ENCODE measurements at places on chromosomes 11 and 22.

DNA sequence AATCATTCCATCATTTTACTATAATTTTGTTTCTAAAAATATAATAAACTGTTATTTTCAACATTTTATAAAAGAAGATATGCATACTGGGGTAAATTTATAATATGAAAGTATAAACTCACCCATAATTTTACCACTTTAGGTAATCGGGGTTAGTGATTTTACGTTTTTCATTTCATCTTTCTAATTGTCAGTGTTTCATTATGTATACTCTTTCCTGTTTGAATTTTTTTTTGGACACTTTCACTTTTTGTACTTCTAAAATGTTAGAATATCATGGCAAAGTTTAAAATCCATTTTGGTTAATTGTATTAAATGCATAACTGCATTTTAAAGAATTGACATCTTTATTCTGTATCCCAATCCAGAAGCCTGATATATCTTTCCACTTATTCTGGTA lies 115.8 kb downstream of the METTL15 start:
- no peak for DNase-seq

GRCh38 chr11:72520815-72521214 lies 86.5 kb upstream of the CLPB start:
- no peak for DNase-seq

DNA sequence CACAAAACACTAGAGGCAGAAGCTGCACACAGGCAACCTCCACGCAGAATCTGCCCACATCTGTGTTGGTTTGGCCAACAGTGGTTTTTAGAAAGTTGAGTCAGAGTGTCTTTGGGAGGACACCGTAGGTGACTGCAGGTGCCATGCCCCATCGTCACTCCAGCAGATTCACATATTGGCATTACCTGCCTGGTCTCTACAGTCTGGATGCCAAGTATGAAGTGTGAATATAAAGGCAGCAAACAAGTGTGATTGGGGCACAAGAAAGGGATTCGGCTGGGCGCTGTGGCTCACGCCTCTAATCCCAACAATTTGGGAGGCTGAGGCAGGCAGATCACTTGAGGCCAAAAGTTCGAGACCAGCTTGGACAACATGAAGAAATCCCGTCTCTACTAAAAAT lies 11.0 kb upstream of the FXYD2 start:
- DNase-seq: no peak

GRCh38 chr22:17477391-17477833 lies 85.9 kb upstream of the SLC25A18 start:
- DNase-seq: no peak

DNA sequence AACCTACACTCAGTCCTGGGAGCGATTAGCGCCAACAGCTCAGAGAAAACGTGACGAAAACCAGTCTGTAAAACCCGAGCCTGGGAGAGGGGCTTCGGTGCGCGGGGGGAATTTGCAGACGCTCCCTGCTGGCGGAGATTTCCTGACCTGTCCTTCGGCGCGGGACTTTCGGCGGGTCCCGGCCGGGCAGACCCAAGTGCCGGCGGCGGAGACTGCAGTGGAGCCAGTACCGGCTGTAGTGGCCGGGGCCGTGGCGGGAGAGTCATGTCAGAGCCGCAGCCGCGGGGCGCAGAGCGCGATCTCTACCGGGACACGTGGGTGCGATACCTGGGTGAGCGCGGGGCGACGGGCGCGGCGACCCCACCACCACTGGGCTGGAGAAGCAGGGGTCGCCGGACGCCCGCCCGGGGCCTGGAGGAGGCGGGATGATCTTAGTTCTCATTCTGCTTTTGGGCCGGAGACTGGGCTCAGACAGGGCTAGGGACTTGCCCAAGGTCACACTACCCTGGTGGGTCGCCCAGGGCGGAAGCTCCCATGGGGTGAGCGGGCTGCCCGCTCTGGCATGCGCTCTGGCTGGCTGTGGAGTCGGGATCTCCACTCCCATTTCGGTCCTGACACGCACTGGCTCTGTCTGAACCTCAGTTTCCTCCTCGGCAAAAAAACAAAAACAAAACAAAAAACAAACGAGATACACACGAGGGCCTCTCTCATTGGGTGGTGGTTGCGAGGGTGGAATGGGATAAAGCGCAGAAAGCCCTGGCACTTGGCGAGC lies at the start of gene MTFP1:
Gene MTFP1 (plus strand): TSS at position 153 of the 772 bp plus-strand sequence. CDS start 112 bp downstream, at position 265.
- DNase-seq: peak; percentile 41

DNA sequence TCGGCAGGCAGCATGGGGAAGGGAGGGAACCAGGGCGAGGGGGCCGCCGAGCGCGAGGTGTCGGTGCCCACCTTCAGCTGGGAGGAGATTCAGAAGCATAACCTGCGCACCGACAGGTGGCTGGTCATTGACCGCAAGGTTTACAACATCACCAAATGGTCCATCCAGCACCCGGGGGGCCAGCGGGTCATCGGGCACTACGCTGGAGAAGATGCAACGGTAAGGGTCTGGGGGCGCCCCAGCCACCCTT lies 204 bp downstream of the FADS2 start:
- no peak for DNase-seq

- DNase-seq: no peak
Observed at GRCh38 chr11:2669634-2670469, 29.9 kb downstream of the KCNQ1OT1 start.

GRCh38 chr11:96256215-96257011 lies 86.6 kb downstream of the MAML2 start:
- no peak for DNase-seq

DNA sequence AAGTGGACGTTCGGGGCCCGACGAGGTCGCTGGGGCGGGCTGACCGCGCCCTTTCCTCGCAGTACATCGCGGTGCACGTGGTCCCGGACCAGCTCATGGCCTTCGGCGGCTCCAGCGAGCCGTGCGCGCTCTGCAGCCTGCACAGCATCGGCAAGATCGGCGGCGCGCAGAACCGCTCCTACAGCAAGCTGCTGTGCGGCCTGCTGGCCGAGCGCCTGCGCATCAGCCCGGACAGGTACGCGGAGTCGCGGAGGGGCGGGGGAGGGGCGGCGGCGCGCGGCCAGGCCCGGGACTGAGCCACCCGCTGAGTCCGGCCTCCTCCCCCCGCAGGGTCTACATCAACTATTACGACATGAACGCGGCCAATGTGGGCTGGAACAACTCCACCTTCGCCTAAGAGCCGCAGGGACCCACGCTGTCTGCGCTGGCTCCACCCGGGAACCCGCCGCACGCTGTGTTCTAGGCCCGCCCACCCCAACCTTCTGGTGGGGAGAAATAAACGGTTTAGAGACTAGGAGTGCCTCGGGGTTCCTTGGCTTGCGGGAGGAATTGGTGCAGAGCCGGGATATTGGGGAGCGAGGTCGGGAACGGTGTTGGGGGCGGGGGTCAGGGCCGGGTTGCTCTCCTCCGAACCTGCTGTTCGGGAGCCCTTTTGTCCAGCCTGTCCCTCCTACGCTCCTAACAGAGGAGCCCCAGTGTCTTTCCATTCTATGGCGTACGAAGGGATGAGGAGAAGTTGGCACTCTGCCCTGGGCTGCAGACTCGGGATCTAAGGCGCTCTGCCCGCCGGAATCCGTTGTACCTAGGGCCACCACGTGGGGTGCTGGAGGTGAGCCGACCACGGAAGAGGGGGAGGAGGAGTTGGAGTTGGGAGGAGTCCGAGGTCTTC lies 771 bp downstream of the MIF start:
- DNase-seq: peak; percentile 51

GRCh38 chr22:29917052-29917902 lies 34.3 kb downstream of the MTMR3 start:
- DNase-seq: no peak

DNA sequence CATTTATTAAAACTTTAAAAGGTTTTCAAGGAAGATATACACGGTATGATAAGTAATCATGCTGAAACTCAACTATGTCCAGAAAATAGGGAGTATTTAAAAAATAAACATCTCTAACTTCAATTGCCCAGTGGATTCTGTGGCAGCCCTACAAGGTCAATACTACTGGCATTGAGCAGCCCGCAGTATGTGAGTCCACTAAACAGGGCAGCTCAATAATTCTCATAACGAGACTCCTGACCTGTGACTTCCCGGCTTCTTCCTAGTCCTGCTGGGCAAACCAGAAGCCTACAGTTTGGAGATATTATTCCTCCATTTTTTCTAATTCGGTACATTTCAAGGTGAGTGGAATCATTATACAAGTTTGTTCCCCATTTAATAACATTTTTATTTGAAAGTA lies 580.5 kb upstream of the CCDC90B start:
- no peak for DNase-seq

DNA sequence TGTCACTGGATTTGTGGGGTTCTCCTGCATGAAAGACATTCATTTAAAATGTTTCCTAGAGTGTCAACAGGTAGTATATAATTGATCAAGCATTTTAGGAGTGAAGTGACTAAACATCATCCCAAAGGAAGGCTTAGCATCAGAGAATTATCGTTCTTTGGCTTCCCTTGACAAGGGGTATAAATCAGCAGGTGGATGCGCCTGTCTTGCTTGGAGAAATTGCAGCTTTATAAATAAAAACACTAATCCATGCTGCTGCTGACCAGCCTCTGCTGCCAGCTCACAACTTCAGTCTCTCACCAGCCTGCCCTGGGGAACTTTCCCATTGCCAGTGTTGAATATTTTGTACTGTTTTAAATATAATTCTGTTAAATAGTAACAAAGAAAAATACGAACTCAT lies 1184.7 kb upstream of the TENM4 start:
- DNase-seq: no peak

DNA sequence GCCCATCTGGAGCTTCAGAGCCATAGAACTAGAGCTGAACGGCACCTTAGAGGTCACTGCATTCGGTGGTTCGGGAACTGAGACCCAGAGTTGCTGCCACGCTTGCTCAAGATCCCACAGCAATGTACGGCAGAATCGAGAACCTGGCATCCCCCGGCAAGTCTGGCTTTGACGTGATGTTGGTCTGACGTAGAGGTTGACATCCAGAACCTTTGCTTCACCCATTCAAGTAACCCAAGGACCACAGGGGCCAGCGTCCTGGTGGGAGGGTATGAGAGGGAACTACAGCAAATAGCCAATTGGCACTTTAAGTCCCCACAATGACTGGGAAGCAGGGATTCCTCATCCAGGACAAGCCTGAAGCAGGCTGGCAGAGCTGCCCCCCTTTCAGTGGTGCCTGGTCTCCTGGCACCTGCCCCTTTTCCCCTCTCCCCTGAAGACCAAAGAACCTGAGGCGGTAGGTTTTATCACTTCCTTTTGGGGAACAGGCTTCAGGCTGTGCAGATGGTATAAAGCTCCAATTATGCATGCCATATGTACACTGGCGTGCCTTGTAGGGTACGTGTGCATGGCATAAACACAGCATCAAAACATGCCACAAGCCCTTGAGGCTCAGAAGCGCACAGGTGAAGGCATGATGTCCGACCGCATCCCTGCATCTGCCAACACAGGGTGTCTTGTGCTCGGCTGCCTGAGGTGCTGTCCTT lies 15.3 kb upstream of the TEF start:
- DNase-seq: peak; percentile 71

GRCh38 chr11:32297611-32298011 lies 137.7 kb downstream of the WT1 start:
- peak; percentile 94 for DNase-seq

DNA sequence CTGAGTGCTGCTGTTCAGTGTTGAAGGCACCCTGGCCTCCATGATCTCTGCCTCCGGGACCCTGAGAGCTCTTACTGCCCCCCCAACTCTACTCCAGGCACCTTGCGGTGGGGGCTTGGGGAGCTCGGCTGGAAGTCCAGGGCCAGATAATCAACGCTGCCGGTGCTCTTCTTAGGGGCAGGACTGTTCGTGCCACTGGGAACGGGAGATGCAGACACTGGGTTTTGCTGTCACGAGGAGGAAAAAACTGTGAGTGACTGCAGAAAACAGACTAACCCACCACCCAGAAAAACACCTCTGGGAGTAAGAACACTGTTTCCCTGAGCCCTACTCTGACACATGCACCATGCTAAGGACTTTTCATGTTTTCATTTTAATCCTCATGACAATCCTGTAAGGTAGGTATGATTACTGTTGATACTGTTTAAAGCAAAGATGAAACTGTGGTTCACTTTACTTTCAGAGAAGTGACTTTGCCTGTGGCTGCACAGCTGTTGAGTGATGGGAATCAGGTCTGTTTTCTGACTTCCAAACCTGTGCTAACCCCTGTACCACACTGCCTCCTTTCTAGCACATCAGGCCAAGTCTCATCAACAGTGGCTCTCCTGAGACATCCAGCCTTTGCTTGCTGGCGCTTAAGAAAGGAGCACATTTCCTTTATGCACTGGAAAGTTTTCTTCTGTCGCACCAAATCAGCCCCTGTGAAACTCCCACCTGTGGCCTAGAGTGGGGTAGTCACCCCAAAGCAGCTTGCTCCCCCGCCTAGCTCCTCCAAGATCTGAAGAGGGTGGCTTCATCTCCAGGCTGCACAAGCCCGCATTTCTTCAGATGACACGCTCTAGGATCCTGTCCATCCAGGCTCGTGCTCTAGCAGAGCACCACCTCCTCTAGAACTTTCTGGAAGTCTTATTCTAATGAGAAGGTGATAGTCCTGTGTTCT lies 31.8 kb downstream of the USP35 start:
- no peak for DNase-seq

GRCh38 chr11:94183886-94184264 lies 55.2 kb downstream of the PANX1 start:
- DNase-seq: no peak

DNA sequence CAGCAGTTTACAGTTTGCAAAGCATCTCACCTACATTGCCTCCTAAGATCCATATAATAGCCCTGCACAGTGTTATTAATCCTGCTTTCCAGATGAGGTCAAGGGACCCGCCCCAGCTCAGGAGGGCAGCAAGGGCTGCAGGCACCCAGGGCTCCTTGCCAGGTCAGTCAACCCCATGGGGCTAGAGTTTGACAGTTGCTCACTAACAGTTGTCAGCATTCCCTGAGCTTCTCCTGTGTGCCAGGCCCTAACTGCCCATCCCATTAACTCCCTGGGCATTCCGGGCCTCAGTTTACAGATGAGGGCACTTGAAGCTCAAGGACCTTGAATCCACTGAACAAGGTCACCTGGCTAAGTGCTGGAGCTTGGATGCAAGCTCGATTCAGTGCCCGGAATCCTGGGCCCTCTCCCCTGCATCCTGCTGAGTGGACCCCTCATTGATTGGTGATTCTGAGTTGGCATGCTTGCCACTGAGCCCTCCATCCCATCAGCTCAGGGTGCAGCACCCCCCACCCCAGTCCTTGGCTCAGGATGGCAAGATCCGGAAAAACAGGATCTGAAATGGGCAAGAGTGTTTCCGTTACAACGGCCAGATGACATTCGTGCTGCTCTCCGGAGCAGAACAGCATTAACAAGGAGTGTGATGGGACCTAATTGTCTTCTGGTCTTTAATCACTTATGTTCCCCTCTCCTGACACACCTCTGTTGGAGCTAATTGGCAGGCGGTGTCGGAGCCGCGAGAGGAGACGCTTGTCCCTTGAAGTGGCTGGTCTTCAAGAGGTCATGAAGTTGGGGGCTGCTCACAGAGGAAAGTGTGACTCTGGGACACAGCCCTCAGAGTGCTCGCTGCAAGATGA lies 87.4 kb upstream of the SHISAL1 start:
- no peak for DNase-seq
